ENCODE measurements at places on chromosomes 4 and X.

DNA sequence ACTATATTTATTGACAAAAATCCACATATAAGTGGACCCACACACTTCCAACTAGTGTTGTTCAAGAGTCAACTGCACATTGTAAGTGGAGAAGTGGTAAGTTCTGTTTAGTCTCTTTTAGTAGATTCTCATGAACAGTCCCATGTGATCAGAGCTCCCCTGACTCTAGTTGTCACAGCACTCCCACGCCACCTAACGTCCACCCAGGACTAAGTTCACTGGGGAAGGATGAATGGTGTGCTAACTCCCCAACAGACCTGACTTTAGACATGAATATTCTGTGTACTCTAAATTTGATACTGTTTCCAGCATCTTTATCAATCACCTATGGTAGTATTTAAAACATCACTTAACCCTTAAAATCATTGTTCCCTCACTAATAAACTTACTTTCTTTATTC, 59.8 kb downstream of the PACRGL start:
- DNase-seq = no peak

GRCh38 chr4:184169225-184169867, 48.3 kb downstream of the ENPP6 start:
- DNase-seq = no peak

DNA sequence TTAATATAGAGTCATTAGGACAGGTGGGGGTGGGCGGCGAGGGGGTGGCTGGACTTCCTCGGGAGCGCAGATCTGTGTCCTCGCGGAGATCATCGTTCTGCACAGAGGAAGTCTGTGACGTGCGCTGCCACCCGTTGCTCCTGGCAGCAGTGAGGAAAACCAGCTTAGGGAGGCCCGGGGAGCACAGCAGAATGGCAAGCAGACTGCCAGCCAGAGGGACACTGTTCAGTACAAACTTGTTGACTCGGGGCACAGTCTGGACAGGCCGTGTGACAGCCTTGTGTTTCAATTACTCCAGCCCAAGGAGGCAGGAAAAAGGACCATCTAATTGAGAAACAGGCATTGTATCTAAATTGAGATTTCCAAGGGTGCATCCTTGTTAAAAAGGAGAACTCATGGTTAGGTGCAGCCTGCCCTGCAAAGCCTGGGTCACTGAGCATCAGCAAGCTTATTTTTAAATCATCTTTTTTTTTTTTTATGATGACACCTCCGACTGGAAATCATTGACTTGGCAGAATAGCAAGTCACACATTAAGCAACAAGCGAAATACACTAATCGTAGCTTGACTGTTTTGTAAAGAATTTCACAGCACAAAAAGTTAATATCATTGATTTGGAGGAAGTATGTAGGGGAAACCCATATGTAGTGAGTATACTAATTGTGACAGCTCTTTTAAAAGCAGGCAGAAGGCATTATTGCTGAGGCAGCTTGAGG, 512.0 kb upstream of the FAT1 start:
- DNase-seq = peak; percentile 14

- no peak for DNase-seq
Observed at GRCh38 chrX:68686097-68686977, 38.9 kb downstream of the STARD8 start.

DNA sequence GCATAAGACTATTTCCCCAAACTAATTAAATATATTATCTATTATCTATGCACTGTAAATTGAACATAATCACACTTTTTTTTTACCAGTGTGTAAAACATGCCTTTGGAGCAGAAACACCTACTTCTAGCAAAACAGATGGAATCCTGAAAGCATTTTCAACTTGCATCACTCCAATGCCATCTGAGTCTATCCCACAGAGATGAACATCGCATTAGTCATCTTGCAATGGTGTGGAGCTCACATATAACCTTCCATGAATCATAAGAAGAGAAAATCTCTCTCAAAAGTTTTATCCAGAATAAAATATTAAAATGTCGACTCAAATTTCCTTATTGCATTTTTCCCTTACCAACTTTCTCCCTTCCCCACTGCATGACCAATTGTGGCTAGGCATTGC, 406.7 kb upstream of the ACTRT1 start:
- DNase-seq = no peak

Measured in large intestine (tissue), 12 donors.